ENCODE measurements at places on chromosomes 7 and 10.

DNA sequence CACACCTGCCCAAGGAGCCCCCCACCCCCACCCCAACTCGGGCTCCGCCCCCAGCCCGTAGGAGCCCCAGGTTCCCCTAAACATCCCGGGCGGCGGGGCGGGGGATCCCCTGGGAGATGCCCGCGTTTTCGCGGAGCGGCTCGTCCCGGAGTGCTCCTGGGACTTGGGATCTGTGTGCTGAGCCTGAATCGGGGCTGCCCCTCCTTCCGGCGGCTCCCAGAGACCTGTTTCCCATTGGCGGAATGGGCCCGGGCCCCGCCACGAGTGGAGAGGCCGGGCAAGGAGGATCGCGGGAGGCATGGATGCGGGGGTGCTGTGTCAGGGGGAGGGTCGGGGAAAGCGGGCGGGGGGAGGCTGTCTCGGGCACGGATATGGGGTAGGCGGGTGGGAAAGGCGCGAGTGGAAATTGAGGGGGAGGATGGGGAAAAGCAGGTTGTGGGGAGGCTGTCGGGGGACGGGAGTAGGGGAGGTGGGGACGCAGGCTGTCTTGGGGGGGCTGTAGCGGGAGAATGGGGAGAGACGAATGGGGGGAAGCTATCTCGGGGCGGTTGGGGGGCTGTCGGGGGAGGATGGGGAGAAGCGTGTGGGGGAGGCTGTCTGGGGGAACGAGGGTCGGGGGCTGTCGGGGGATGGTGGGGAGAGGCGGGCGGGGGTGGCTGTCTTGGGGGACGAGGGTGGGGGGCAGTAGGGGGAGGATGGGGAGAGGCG is 572 bp upstream of the BHLHA15 start:
- DNase-seq: no peak

- DNase-seq: no peak
Observed at GRCh38 chr7:70894799-70895198, 237.1 kb upstream of the GALNT17 start.

DNA sequence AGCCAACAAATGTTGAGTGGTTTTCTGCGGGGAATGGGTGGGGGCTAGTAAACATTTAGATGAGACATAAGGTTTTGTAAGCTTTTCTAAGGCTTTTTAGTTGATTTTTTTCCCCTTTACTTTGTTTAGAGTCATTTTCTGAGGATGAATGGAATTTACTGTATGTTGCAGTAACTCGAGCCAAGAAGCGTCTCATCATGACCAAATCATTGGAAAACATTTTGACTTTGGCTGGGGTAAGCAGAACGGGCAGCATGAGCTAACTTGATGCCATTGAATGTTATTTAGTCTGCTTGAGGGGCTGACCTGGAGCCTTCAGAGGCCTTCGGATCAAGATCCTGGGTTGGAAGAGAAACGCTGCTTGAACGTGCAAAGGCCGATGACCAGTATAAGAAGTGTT is 37.3 kb downstream of the FBH1 start:
- no peak for DNase-seq

DNA sequence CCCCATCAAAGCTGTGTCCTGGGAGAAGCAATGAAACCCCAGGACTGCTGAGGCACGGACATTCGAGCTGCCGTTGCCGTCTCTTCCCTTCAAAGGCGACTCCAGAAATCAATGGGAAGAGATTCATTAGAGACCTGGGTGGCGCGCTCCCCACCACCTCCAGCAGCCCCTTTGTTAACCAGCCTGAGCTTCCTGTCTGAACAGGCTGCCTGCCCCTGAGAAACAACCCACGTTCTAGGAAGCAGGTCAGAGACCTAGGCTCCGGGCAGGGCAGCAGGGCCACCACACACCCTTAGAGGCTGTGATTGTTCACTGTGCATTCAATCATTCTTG is 110.9 kb upstream of the PPIF start:
- DNase-seq: no peak

GRCh38 chr7:40795607-40796006 is 660.8 kb downstream of the SUGCT start:
- no peak for DNase-seq

- DNase-seq: no peak
Observed at GRCh38 chr7:132614428-132615318, 38.4 kb upstream of the PLXNA4 start.

GRCh38 chr7:75531359-75531821 is 39.3 kb downstream of the SPDYE5 start:
- no peak for DNase-seq

DNA sequence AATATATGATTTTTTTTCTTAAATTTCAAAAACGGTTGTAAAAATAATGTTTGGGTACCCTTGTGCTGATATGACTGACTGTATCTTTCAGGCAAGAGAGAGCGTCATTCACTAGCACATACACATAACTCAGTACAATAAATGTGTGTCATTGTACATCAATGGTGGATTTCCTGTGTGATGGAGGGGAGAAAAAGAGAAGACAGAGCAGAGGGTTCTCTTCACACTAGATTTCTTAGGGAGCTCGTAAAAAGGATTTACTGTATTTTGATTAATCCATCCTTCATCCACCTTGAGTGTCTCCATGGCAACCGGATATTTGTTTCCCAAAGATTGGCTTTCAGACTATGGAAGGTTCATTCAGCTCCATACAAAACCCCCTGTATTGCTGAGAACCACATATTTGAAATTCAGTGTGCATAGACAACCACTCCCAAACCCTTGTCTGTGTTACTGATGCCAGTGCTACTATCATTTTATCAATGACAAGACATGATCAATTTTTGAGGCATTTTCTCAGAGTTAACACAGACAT is 150.6 kb downstream of the AKR1D1 start:
- no peak for DNase-seq

GRCh38 chr7:16695621-16696237 is 49.7 kb downstream of the BZW2 start:
- no peak for DNase-seq

- DNase-seq: no peak
Observed at GRCh38 chr7:115782696-115783490, 247.7 kb downstream of the TFEC start.

- no peak for DNase-seq
Observed at GRCh38 chr10:92714152-92714845, 24.5 kb downstream of the HHEX start.

GRCh38 chr7:16543456-16543855 is 16.8 kb downstream of the LRRC72 start:
- DNase-seq: no peak

DNA sequence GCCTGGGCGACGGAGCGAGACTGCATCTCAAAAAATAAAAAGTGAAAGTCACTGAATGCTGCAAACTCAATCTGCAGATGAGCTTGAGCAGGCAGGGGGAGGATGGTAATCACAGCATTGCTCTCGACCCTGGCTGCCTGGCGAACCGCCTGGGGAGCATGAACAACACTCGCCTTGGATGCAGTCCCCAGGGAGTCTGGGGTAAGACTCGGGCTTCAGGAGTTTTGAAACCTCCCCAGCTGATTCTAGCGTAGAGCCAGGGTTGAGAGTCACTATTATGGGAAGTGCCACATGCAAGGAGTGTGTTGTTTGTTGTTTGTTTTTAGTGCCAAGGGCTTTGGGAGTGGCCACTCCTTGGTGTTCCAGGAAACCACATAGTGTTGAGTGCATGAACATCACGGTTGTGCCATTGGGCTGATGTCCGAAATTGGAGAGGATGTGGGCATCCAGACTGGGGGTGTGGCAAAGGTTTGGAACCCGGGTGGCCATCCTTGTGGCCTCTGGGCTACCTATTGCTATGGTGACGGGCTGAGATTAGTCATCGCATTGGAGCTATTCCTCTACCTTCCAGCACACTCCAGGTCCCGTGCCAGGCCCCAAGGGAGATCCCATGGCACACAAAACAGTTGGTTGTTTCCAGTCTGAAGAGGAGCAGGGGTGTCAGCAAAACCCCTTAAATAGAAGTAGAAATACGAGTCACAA is 92.6 kb downstream of the RGS10 start:
- no peak for DNase-seq

DNA sequence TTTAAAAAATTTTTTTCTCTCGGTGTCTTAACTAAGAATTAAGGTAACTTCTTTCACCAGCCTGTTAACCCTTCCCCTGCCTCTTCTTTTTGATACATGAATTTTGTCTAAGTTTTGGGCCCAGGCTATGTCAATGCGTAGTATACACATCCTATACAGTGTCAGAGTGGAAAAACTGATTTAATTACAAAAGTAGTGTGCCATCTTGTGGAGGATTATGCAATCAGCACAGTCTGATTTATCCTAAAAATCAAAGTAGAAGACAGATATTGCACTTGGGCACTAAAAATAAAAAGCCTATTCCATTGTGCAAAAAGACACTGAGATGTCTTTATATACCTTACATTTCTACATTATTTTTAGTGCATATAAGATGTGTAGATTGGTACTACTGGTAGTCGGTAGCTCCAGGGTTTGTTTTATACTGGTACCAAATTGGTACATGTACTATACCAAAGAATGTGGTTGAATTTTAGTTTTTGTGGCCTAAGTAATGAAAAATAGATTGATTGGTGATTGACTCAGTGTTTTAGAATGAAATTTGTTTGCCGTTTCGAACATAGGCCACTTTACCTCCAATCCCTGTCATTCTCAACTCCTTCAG is 96.6 kb downstream of the MKLN1 start:
- DNase-seq: no peak

GRCh38 chr10:108070789-108071188 is 906.3 kb upstream of the SORCS1 start:
- no peak for DNase-seq

DNA sequence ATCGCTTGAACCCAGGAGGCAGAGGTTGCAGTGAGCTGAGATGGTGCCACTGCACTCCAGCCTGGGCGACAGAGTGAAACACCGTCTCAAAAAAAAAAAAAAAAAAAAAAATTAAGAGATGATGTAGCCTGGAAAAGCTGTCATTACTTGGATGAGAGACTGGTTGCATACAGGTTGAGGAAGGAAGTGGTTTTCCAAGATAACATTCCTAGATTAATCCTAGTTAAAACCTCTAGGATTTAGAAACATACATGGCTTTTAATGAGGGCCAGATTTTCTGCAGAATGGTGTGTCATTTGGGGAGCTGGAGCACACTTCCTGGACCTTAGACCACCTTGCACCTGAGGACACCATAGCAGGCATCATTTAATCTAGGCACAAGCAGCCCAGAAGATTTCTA is 17.8 kb downstream of the VWA2 start:
- no peak for DNase-seq

DNA sequence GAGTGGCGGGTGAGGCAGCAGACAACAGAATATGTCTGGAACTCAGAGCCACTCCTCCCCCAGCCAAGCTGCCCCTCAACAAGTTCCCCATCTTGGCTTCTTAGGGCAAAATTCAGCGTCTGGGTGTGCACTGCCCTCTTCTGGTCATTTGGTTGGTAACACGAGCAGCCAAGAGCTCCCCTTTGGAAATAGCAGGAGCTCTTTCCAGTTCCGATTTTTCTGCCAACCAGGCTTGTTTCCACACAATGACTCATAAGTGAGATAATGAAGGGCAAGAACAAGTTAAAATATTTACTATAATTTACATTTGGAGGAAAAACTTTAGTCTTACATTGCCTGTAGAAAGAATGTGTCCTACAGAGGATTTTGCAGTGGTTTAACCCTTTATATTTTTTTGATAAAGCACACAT is 70.5 kb downstream of the ADCYAP1R1 start:
- DNase-seq: no peak

DNA sequence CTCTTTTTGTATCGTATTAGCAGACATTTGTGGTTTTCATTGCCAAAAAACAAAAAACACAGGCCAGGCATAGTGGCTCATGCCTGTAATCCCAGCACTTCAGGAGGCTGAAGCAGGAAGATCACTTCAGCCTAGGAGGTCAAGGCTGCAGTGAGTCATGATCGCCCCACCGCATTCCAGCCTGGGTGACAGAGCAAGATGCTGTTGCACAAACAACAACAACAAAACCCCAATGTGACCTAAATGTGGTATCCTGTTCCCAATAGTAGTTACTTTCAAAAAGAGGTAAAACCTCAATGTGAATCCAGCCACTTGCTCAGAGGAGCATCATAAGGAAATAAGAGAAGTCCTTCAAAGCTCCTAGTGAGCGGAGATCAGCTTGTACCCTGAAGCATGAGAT is 45.8 kb upstream of the SKAP2 start:
- no peak for DNase-seq

- no peak for DNase-seq
Observed at GRCh38 chr10:29713450-29713849, 78.7 kb upstream of the SVIL start.

GRCh38 chr7:36085096-36085495 is 68.0 kb upstream of the EEPD1 start:
- DNase-seq: no peak

- DNase-seq: no peak
Observed at GRCh38 chr7:137935884-137936508, 65.9 kb downstream of the CREB3L2 start.

- no peak for DNase-seq
Observed at GRCh38 chr7:94400643-94401427, 6.1 kb downstream of the COL1A2 start.

DNA sequence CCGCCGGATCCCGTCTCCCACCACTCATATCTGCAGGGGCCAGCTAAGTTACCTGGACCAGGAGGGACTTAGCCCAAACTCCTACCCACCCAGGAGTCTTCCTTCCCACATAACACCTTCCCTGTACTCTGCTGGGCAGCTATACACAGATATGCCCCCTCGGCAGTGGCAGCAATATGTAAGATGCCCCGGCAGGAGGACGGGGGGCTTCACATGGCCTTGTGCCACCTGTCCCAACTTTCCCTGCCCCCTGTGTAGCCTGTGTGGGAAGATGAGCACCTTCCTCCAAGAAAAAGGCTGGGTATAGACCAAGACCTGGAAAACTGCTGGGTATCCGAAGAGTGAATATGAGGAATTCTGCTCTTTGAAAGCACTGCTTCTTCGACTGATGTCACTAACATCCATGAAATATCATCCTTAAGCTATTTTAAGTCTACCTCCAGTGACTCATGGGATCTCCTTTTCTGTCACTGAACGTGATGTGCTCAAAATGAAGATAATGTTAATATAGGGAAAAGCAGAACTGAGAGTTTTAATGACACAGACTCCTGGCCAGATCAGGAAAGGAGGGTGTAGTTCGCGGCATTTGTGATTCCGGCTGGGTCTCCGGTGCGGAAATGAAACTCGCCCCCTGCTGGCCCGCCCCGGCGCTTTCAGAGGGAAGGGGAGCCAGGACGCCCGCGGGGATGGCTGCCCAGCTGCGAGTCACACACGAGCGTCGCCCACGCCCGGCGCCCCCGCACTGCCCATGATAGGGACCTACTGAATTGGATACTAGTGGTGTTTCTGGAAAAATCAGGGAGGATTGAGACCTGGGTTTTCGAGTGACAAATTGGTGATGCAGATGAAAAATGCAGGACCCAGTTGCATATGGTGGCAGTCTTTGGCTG is 256.9 kb upstream of the NFE2L3 start:
- no peak for DNase-seq

GRCh38 chr7:44548893-44549292 is 7.8 kb upstream of the NPC1L1 start:
- no peak for DNase-seq

DNA sequence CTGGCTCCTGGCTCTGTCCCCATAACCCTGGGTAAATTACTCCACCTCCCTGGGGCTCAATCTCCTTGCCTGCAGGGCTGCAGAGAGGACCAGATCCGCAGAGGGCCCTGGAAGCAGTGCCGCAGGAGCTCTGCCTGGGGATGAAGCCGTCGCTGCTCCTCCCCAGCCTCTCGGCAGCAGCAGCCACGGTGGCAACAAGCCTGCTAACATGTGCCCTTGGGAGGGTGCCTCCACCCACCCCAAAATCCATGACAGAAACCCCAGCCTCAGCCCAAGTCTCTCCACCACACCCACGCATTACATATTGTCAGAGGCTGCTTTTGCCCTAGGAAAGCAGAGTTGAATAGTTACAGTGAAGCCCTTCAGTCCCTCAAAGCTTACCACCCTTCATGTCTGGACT is 486.4 kb upstream of the FOXK1 start:
- DNase-seq: no peak
